HCT116 (cell line): ENCODE measurements at places on chromosomes 2 and 18.
A peak's percentile ranks its signal among the peaks of the same experiment; 100 is the strongest.

DNA sequence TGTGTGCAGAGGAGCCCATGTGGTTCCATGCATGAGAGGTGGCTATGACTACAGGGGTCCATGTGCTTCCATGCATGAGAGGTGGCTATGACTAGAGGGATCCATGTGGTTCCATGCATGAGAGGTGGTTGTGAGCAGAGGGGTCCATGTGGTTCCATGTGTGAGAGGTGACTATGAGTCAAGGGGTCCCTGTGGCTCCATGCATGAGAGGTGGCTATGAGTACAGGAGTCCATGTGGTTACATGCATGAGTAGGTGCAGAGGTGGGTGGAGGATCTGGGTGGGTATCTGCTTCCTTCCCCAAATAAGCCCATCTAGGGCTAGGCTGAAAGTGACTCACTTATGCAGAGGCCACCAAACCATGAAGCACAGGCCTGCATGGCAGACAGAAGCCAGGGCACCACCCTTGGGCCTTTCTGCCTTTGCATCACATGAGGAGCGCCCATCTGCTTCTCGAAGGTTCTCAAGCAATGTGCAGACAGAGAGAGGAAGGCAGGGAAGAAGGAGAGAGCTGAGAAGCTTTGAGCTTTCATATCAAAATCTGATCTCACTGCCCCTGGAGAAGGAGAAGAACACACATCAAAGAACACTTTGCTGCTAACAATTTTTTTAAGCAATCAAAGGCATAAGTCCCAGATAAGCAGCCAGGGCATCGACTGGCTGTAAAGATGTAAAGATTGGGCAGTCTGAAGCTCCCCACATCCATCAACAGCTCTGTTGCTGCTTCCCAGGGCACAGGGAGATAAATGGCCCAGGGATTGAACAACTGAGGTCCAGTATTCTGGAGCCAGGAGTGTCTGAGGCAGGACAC lies 137.6 kb downstream of the TNS1 start:
- DNase-seq = no peak

- no peak for DNase-seq
Measured at GRCh38 chr18:75130591-75131328, 78.2 kb downstream of the PTGR3 start.

- no peak for DNase-seq
Measured at GRCh38 chr18:23992089-23992940, 22.2 kb upstream of the TTC39C start.

- DNase-seq = no peak
Measured at GRCh38 chr2:52563151-52563550, 1204.5 kb upstream of the CHAC2 start.

DNA sequence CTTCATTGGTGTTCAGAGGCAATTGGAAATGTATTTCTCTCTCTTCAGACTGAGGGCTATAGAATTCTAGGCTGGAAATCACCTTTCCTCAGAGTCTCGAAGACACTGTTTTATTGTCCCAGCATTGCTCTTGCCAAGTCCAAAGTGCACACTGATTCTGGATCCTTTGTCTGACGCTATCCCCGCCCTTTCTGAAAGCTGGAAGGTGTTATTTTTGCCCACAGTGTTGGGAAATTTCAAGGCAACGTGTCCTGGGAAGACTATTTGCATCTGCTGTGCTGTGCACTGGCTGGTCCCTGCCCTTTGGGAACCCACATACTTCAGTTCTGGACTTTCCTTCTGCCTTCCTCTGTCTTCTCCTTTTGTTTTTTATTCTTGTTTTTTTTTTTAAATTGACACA lies 190.8 kb downstream of the SH3BP4 start:
- no peak for DNase-seq

DNA sequence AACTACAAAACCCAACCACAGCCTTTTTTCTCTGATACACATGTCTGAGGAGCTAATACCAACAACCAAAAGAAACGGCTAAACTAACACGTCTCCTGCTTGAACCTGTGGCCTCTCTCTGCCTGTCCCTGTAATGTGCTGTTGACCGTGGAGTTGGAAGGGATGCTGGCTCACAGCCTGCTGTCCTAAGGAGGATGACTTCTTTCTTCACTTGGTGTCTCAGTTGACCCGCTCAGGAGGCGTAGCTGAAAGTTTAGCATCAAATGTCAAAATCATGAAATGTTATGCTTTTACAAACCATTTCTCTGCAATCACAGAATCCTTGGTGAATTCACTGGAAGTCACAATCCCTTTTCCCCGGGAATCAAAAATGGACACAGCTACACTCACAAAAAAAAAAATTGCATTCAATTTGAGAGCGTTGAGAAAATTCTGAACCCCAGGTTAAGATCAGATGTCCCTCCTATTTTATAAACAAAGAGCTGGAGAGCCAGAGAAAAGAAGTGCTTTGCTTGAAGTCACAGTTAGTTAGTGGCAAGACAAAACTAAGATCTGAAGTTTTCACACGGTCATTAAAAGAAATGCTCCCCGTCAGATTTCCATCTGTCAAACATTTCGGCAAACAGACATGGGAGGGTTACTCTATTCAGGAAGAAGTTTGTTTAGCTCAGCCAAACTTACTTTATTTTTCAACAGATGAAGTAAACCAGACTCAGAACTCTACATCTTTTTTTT lies 74.3 kb downstream of the IRS1 start:
- DNase-seq = no peak

- DNase-seq = no peak
Measured at GRCh38 chr2:197322724-197323720, 12.4 kb upstream of the ANKRD44 start.

DNA sequence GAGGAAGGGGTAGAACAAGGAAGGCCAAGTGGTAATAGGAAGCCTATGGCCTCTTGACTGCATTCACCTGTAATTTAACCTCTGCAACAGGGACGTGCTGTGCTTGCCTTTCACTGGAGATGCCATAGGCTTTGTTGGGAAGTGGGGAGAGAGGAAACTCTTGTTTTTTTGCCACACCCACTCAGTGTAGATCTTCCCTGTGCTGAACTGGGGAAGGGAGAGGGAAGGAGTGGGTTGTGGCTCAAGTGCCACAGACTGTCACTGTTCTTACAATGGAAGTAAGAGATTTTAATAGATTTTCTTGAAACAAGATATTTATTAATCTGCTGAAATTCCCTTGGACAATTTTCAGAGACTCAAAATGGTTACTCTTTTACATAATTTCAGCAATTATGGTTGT lies 127.3 kb downstream of the FAM210A start:
- DNase-seq = no peak

DNA sequence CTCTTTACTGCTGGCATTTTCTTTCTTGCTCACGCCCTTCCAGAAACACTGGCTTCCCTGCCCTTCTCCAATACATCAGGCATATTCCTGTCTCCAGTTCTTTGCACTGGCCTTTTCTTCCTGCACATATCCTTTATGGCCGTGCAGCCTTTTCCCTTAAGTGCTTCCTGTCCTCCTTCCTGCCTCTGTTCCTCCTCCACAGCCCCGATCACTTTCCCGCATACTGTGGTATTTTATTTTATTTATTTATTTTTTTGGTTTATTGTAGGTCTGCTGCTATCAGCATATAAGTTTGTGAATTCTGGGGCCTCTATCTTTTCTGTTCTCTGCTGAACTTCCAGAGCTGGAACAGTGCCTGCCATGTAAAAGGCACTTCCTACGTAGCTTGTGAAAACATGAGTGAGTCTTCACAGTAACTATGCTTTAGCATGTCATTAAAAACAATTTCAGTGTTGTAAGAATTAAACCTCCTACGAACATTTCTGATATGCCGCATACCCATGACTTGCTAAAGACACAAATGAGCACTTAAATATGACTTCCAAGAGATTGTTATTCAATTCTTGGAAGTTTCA lies 289.1 kb downstream of the TRIB2 start:
- DNase-seq = no peak

DNA sequence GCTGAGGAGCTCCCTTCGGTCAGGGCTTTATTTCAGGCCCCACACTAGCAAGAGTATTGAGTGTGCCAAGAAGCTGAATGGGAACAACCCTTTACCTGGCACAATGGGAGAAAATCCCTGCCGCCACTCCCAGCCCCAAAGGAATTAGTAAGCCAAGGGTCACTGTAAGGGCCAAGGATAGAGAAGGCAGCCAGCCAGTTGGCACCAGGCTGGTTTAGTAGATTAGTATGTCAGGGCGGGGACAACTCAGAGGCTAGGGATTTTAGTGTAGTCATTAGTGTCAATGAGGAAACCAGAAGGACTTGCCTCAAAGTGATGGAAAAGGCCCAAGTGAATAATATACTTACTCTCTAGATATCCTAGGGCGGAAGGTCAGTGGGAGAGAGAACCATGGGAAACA lies 34.9 kb upstream of the CYP26B1 start:
- DNase-seq = no peak

GRCh38 chr18:11850821-11851145 lies 430 bp upstream of the CHMP1B start:
- DNase-seq = no peak

- no peak for DNase-seq
Measured at GRCh38 chr2:136375017-136375901, 257.3 kb upstream of the CXCR4 start.

DNA sequence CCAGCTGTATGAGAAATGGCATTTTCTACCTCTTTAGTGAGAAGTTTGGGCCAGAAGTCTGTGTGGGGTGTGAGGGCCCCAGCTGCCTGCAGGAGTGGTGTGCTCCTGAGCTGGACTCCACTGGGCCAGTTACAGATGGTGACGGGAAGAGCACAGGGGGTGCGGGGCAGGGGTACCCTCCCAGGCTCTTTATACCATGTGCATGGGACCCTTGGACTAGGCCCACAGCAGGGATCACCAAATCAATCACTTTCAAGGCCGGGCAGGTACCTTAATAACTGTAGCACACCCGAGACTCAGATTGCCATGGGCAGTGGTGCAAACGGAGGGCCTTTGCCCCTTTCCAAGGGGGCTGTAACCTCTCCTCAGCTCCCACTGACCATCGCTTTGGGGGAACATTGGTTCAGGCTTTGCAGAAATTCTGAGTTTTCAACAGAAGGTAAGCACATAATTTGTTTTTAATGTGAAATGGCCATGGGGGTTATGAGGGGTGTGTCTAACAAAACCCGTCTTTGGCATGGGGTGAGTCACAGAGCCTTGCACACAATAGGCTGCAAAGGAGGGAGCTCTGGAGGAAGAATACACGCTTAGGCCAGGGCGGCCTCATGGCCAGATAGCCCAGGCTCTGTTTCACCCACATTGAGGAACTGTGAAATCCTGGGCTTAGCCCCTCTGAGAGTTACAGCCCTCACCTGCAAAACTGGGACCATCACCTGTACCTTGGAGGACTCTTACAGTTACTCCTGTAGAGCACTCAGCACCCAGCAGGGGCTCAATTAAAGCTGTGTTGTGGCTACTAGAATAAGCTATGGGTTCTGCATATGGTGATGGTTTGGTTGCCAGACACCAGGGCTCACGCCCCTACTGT lies 141.0 kb upstream of the BCL2L11 start:
- DNase-seq = no peak

GRCh38 chr18:74155276-74155675 lies 7.0 kb downstream of the TIMM21 start:
- no peak for DNase-seq

- DNase-seq = peak; percentile 15
Measured at GRCh38 chr2:163778045-163778781, 42.4 kb upstream of the FIGN start.

DNA sequence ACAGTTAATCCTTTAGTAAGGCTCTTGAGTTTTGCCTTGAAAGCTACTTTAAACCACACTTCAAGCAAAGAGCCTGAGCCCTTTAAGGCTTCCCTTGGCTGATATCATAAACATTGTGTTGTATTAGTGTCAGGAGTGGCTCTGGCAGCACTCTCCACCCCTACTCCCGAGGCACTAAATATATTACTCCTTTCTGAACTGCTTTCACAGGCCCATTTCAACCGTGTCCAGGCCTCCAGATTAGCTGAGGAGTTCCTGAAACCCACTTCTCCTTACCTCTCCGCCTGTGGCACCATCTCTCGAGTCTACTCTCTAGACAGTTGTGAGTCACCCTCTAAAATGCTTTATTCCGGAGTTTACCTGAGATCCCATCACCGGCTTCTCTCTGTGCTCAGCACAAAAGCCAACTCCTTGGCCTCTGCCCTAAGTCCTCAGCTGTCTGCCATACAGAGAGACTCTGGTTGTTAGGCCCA lies 14.4 kb upstream of the STON1 start:
- no peak for DNase-seq

DNA sequence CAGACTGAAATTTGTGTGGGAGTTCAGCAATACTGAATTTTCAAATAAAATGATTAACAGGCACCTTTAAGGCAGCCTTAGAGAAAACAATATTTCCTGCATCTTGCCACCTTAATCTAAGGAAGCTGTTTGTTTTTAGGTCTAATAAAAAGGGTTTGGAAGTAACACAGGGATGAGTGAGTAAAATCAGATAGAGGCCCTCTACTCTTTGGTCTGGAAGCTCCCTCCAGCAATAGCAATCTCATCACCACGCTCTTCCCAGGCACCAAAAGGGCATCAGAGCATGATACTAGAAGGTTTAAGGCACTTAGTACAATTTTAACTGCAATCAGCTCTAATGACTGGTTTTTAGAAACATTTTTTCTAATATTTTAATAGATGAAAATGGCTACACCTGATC lies 155.6 kb downstream of the VWC2L start:
- DNase-seq = no peak

GRCh38 chr18:27887711-27888495 lies 289.0 kb downstream of the CDH2 start:
- no peak for DNase-seq

- no peak for DNase-seq
Measured at GRCh38 chr2:110818767-110819481, 86.6 kb downstream of the ACOXL start.

- no peak for DNase-seq
Measured at GRCh38 chr18:48997681-48997984, 46.9 kb upstream of the SMAD7 start.

GRCh38 chr2:70514612-70515055 lies 39.0 kb downstream of the TGFA start:
- DNase-seq = no peak

GRCh38 chr2:105843476-105844374 lies 99.0 kb downstream of the NCK2 start:
- DNase-seq = no peak

DNA sequence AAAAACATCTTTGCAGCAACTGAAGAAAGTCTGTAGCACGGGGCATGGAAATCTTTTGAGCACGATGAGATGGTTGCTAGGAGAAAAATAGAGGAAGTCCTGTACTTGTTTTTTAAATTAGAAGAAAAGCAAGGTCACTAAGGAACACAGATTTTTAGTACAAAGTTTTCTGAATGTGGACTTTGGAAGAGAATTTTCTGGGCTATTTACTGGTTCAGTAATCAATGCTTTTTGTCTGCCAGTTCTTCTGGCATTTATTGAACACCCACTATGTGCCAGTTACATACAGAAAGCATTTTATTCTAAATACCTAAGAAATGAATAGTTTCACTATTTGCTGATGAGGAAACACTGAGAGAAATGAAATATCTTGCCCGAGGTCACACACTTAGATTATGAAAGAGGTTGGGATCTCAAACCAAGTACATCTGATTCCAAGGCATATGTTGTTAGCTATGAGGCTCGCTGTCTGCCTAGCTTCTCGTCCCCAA lies 15.6 kb upstream of the MAP3K20 start:
- DNase-seq = no peak
